ENCODE measurements at places on chromosomes 11 and 22.

GRCh38 chr11:2175659-2176058 is 4.0 kb upstream of the TH start:
- no peak for DNase-seq

- no peak for DNase-seq
Measured at GRCh38 chr11:1631066-1631568, 1.5 kb downstream of the KRTAP5-5 start.

GRCh38 chr22:46006379-46007002 is 29.5 kb upstream of the WNT7B start:
- DNase-seq: peak; percentile 81

DNA sequence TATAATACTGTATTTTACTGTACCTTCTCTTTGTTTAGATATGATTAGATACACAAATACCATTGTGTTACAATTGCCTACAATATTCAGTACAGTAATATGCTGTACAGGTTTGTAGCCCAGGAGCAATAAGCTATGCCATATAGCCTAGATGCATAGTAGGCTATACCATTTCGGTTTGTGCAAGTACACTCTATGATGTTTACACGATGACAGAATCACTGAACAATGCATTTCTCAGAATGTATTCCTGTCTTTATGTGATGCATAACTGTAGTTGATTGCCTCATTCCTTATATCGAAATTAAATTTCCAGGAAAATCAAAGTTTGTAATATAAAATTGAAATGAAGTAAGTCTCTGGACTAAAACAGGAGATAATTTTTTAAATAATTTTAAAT is 49.3 kb upstream of the OR5P2 start:
- DNase-seq: no peak

GRCh38 chr11:90656171-90656570 is 433.3 kb upstream of the CHORDC1 start:
- no peak for DNase-seq

GRCh38 chr11:66283461-66284105 is 5.4 kb downstream of the YIF1A start:
- no peak for DNase-seq

GRCh38 chr11:57323855-57324153 is 948 bp downstream of the TNKS1BP1 start:
- no peak for DNase-seq

- no peak for DNase-seq
Measured at GRCh38 chr11:126992065-126992803, 8.3 kb downstream of the KIRREL3 start.

GRCh38 chr11:48101044-48101733 is 115.4 kb upstream of the OR4B1 start:
- DNase-seq: no peak

DNA sequence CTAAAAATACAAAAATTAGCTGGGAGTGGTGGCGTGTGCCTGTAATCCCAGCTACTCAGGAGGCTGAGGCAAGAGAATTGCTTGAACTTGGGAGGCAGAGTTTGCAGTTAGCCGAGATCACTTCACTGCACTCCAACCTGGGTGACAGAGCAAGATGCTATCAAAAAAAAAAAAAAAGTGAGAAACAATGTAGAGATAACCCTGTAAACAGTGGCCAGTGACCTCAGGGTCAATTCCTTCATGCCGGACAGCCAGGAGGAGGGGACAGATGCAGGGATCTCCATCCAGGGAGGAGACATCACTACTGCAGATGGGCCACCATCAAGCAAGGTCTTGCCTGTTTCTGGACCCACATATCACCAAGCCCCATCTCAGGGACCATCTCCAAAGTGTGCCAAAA is 10.2 kb downstream of the CFL1 start:
- no peak for DNase-seq

DNA sequence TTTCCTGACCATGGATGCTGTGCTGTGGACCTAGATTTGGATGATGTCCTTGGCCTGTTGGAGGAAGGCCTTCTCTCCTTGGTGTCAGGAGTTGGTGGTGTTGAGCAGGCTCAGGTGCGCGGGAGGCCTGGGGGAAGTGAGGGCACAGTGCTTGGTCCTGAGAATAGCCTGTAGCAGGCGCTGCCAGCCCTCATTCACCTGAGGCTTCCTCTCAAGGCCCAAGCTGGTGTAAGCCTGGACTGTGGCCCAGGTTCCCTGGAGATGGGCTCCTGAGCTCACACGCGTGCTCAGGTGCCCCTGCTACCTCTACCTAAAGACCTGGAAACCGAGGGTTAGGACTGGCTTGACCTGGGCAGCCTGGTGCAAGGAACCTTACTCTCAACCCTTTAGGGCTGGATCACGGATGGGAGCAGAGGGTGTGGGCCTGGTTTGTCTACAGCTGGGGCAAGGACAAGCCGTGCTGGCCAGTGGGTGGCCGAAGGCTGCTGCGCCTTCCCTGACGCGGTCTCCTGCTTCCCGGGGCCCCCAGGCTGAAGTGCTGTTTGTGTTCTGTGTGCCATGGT is 7.8 kb upstream of the GRAMD4 start:
- no peak for DNase-seq

- DNase-seq: no peak
Measured at GRCh38 chr11:40732132-40732531, 727.3 kb downstream of the LRRC4C start.

DNA sequence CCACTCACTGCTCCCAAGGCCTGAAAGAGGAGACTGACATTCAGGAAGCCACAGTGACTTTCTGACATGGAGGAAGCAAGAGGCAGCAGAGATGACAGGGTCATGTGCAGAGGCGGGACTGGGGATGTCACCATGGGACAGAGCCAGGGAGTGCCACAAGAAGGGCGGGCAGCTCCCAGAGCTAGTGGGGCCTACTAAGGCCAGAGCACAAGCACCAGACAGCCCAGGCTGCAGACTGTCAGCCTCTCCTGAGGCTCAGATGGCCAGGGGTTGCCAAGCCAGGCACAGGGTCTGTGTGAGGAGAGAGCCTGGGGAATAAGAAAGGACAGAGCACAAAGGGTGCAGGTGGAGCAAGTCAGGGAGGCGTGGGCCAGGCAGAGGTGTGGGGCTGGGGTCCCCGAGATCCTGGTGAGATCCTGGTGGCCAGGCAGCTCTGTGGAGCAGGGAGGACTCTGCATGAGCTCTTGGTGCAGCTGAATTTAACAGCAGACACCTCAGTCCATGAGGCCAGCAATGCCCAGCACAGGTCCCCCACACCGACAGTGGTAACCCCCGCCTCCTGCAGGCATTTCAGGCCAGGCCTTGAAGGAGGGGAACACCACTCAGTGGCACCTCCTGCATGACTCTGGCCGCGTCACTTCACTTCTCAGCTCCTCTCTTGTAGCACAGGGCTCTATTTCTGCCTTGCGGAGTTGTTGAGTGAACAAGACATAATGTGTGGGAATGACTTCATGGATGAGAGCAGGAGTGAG is 52.3 kb downstream of the SGSM3 start:
- no peak for DNase-seq

GRCh38 chr11:87255589-87255988 is 217.9 kb downstream of the TMEM135 start:
- DNase-seq: no peak

DNA sequence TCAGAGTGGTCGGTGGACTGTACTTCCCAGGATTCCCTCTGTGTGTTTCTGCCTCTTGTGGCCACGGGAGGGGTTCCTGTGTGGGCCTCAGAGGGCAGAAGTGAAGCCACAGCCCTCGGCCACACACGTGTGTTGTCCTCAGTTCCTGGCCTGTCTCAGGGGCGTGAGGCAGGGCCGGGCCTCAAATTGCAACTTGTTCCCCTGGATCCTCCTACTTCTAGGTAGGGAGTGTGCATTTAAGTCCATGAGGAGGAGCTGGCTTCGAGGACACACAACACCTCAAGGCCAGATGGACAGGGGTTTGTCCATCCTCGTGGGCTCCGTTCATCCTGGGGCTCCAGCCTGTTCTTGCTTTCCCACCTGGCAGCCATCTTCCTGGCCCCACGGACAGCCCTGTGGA is 573.0 kb downstream of the TBC1D22A start:
- DNase-seq: no peak

DNA sequence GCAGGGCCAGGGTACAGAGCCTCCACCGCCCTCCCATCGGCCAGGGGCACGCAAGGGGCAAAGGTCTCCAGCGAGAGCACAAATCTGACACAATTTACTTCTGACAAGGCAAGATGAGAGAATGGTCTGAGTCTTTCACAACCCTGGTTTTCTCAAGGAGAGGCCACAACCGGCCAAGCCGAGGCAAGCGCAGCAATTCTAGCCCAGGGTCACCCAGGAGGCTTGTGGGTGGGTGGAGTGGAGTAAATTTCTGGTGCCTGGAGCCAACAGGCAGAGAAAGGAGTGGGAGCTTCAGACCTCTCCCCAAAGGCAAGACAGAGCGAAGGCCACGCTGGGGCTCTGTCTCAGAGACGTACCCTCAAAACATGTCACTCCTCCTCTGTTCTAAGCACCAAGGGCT is 9.3 kb downstream of the LARGE2 start:
- DNase-seq: no peak

DNA sequence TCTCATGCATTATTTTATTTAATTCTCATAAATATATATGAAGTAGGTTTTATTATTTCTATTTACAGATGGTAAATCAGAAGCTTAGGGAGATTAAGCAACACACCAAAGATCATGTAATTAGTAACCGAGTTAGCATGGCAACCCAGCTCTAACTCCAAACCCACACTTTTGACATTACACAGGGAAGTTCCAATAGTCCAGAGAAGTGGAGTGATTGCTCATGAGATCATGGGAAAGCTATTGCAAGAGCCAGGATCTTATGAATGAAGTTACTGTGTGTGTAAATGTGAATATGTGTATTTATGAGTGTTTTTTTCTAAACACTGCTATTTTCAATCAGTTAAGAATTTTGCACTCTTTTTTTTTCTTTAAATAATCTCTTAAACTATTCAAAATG is 225.8 kb upstream of the KIRREL3 start:
- DNase-seq: no peak

- DNase-seq: no peak
Measured at GRCh38 chr22:23075050-23075449, 4.7 kb downstream of the GNAZ start.

- no peak for DNase-seq
Measured at GRCh38 chr22:31244046-31244942, 32.2 kb downstream of the LIMK2 start.

GRCh38 chr22:45102896-45103420 is 60.8 kb upstream of the NUP50 start:
- no peak for DNase-seq

- DNase-seq: no peak
Measured at GRCh38 chr11:44578279-44578678, 12.8 kb downstream of the CD82 start.

GRCh38 chr11:17921659-17922415 is 91.0 kb downstream of the SERGEF start:
- no peak for DNase-seq

- no peak for DNase-seq
Measured at GRCh38 chr11:76512851-76513653, 68.2 kb downstream of the EMSY start.

DNA sequence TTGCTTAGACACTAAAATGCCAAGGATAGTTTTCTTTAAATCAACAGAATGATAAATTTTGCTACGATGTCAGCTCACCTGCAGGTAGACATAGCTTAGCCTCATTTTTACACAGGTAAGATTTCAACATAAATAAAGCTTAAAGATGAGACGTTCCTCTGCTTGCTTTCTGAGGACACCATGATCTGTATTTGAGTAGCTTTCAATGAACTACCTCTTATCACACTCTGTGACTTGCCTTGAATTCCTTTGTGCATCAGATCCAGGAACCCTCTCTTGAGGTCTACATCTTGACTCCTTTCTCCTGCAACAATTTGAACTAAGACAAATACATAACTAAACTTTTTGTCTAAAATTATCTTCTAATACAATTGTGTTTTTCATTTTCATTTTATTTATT is 26.1 kb upstream of the OR8I2 start:
- DNase-seq: no peak

DNA sequence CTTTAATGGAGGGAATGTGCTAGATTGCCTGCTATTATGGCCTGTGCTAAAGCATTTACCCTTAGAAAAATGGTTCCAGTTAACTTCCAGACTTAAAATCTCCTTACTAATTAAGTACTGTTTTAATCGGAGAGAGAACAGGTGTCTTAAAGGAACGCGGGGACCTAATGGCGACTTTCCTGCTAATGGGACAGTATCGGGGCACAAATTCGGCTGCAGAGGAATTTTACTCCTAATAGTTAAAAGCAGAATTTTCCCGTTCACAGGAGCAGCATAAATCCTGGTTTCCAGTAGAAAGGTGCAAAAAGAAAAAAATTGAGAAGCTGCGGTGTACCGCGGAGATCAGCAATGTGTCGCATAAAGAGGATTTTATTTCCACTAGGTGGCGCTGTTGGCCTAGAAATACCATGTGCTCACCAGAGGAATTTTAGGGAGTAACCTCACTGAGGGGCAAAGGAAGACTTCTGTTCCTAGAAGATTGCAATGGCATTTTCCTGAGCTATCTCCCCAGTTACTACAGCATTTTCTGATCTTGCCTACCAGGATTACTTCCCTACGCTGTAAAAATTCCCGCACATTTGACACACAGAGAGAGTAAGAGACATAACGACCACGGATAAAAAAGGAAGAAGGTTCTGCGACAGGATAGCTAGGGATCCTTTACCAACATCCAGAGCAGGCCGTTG is 44.5 kb downstream of the ZNF280B start:
- peak; percentile 7 for DNase-seq

DNA sequence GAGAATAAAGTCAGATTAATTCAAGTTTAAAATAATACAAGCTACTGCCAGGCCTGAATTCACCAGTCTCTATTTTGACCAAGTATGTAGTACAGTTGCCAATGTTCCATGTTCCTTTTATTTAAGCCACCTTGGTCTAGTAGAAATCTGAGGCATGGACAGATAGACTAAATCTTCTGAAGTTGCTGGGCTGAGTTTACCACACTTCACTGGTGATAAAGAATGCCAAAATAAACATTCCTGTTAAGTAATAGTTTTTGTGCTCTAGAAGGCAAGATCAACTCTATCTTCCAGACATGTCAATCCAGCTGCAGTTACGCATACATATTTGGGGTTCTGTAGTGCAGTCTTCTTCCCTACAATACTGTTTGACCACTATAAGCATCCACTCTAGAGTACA is 83.9 kb upstream of the C11orf87 start:
- no peak for DNase-seq

- no peak for DNase-seq
Measured at GRCh38 chr22:23065069-23065451, 5.3 kb upstream of the GNAZ start.

DNA sequence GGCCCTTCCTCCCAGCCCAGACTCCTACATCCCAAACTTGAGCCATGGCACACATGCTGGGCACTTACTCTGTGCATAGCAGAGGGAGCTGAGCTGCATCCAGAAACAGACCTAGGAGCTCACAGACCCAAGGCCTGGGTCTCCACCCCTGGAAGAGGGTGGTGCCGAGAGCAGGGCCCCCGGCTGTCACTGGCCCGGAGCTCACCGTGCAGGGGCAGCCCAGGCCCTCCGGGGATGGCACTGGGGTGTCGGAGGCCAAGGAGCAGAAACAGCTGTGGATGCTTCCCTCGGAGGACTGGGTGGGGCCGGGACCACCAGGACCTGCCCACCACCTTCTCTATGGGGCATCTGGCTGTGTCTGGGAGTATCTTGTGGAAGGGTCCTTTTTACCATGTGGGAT is 4.3 kb upstream of the APOBEC3A start:
- no peak for DNase-seq

DNA sequence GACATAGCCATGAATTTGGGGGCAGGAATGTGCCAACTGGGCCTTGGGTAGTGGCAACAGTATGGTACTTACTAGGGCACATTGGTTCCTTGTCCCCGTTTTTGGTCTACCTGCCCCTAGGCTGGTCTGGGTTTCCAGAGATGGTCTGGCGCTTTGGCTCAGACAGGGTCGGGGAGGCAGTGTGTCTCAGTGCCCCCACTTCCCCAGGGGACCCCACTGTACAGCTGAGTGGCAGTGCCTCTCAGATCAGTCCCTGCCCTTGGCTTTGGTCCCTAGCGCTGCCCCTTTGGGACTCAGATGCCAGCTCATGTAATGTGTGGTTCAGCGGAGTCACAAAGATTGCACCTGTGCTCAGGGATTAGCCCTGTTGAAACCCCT is 3.3 kb downstream of the RIC8A start:
- no peak for DNase-seq

All from activated T-helper 9 cell treated with anti-CD3 and anti-CD28 coated beads, Interleukin-2, amount 50 U/mL, for 16 hours (primary cell).